Osteoblast (primary cell): ENCODE measurements at places on chromosomes 1 and 21. TPM values are rescaled to one million over a fixed set of nuclear protein-coding genes. Genes with fewer than 3 reads are reported as not detected.

GRCh38 chr1:82116105-82116504, 315.4 kb downstream of the ADGRL2 start:
- DNase-seq, result no peak

GRCh38 chr1:244365809-244366208, 85.9 kb downstream of the ADSS2 start:
- no peak for DNase-seq

Gene SPRR2G
- not detected in 2 replicates for total RNA-seq

Gene KRTAP13-2
- not detected in 2 replicates for total RNA-seq
